H54 (cell line): ENCODE measurements at places on chromosomes 5 and 9.

DNA sequence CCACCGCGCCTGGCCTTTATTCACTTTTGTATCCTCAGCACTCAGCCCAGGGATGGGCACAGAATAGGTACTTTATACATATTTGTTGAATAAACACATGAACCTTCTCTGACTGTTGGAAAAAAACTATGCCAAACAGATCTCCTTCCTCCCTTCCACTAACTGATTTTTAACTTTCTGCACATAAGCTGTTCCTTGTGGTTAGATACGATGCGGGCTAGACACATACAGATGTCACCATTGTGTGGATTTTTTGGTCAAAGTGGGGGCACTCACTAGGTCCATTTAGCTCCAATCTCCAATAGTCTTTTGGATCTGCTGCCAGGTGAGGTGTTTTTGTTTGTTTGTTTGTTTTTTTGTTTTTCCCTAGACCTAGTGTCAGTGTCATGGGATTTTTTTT, 5.1 kb downstream of the TEX48 start:
- DNase-seq = no peak

DNA sequence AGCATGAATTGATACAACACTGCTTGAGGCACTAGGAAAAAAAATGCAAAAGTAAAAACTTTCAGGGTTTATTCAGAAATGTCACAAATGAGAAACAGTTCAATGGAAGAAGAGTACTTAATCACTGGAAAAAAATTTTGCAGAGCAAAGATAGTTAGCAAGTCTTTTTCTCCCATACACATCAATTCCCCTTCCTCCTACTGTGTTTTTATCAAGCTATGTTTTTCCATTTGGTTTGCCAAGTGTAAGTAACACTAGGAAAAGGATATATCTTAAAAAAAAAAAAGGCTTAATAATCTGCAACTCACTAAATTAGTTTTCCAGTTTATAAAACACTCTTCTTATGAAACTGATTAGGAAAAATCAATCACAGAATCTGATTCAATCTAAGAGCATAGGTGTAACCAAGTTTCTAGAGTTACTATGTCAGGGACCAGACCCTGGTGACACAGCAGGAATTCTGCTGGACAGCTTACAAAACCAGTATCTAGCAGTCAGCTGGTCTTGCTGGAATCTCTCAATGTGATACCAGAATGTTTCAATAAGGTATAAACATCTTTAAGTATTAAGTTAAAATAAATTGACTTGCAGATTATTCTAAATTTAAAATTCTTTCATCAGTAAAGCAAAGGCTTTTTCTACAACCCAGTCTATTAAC, 34.7 kb downstream of the RNF145 start:
- DNase-seq = no peak

GRCh38 chr9:114688909-114689610, 7.1 kb upstream of the TEX48 start:
- no peak for DNase-seq

DNA sequence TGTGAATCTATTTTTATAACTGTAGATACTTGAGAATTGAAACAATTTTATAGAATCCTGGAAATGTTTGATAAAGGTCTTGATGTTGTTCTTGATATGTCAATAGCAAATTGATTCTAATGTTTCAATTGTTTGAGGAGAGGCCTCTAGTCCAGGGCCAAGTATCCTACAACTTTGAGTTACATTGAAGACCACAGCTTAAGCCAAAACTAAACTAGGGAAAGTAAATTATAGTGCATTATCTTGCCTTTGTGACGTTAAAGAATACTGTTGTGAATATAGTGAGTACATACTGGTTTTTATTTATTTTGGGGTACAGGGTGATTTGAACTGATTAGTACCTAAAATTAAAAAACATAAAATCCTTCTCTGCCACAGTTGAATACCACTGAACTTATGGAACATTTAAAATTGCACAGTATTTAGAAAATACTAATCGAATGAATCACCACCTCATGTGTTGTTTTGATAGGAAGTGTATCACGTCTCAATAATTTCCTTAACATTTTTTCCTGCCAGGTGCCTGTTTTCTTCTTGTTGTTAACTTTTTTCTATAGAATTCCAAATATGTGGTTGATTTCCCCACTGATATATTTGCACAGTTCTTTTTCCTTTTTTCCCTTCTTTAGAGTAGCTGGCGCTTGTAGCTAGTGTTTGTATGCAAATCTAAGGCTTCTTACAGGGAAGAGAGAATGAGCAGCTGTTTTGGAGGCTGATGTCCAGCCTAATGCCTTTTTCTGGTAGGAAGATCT, 12.5 kb downstream of the ARHGEF28 start:
- no peak for DNase-seq

- no peak for DNase-seq
Observed at GRCh38 chr9:16385590-16385989, 484.9 kb downstream of the BNC2 start.

DNA sequence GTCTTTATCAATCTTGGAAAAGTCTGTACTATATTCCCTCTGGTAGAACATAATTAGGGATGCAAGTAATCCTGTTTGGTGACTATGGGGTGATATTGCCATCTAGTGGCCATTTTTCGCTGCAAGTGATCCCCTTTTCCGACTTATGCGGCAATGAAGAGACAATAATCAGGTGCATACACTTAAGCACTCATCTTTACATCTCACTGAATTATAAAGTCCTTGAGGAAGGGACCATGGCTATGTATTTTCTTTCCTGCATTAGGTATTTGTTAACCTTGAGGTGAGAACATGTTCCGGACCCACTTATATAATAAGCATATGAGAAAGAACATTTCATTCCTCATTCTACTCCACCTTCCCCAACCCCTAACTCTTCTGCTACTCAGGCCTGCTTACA, 19.6 kb upstream of the LIX1 start:
- no peak for DNase-seq
